ENCODE measurements at places on chromosomes 16 and 17. TPM values are rescaled to one million over a fixed set of nuclear protein-coding genes. Genes with fewer than 3 reads are reported as not detected.

DNA sequence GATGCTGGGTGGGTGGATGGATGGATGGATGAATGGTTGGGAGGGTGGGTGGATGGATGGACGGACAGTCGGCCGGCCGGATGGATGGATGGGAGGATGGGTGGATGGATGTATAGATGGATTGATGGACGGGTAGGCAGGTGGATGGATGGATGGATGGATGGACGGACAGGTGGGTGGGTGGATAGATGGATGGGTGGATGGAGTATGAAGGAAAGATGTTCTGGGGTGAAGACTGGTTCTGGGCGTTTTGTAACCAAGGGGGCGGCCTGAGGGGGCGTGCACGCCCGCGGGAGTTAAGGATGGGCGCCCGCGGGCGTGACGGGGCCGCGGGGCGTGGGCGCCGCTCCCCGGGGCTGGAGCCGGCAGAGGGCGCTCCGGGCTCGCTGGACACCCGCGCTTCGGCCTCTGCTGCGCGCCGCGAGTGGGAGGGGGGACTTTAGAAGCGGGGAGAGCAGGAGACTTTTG, at the start of gene NECAB2:
TSS of gene NECAB2 (plus strand) at position 407 of the 468 bp plus-strand sequence. CDS start 405 bp downstream, outside the sequence.
- no peaks in the 10 kb centered on the region for H3K4me1 ChIP-seq
- no peak within 1 kb of the TSS for H3K4me3 ChIP-seq
- peak; percentile 49 for DNase-seq
- no peak within 1 kb of the TSS for H3K27ac ChIP-seq

GRCh38 chr17:72511874-72512273, 391.1 kb downstream of the SOX9 start:
- H3K4me1 ChIP-seq: peaks cover 14% of the 10 kb centered on the region
- no peak for DNase-seq

- no peak overlapping the region for H3K27ac ChIP-seq
- H3K4me3 ChIP-seq: no peak overlapping the region
- no peaks in the 10 kb centered on the region for H3K27me3 ChIP-seq
- peaks cover 7% of the 10 kb centered on the region for H3K4me1 ChIP-seq
These were observed 6.7 kb upstream of the C16orf95 start for GRCh38 chr16:87323727-87324410.

SALL1 gene
- under 0.01 TPM for total RNA-seq

All from muscle of leg (tissue), 16 donors.